ENCODE measurements at places on chromosomes 3 and 15.

DNA sequence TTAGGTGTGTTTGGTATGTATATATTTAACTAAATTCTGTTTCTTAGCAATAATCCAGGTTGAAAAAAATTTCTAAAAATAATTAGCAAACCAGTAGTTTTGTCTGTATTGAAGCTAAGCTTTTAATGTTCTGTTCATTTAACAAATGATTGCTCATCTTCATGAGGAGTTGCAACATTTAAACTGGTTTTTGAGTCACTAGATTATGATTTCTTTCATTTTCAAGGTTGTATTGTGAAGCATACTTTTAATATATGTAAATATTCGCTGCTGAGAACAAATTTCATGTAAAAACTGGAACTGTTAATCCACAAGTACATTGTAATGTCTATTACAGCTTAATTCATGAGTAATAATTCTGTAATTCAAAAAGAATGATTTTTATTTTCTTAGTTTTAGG lies 192.7 kb downstream of the MBNL1 start:
- H3K4me3 ChIP-seq, result no peak overlapping the region
- H3K36me3 ChIP-seq, result peaks cover 27% of the 10 kb centered on the region
- no peak for DNase-seq
- H3K27ac ChIP-seq, result no peak overlapping the region

- DNase-seq, result no peak
- H3K4me3 ChIP-seq, result no peak overlapping the region
- peaks cover 78% of the 10 kb centered on the region for H3K27me3 ChIP-seq
- no peaks in the 10 kb centered on the region for H3K36me3 ChIP-seq
- H3K27ac ChIP-seq, result peak overlapping the region; percentile 29
These were observed 6.8 kb downstream of the ONECUT1 start for GRCh38 chr15:52783191-52783829.

DNA sequence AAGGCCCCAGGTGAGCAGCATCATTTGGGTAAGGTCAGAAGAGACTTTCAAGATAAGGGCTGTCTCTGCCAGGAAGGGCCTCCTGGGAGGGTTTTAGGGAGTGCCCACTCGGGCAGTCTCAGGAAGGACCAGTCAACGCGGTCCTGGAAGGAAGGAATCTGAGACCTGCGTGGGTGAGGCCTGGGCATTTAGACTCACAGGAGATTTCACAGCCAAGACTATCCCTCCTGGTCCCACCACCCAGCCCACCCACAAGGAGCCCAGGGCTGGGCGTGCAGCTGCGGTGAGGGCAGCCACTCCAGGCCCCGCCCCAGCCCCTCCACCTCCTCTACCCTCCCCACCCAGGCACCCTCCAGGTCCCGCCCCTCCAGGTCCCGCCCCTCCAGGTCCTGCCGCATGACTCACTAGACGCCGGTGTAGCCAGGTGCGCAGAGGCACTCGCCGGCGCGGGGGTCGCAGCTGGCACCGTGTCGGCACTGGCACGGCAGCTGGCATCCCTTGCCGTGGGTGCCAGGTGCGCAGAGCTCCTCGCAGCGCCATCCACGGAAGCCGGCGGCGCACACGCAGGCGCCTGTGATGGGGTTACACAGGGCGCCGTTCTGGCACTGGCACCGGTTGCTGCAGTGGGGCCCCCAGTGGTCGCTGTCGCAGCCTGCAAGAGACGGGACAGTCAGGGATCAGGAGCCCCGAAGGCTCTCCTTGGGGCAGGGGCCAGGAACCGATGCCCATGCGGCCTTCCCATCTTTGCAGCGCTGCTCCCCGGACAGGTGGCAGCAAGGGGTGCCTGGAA lies 112.7 kb downstream of the RAB11A start:
- H3K36me3 ChIP-seq, result no peaks in the 10 kb centered on the region
- peaks cover 54% of the 10 kb centered on the region for H3K27me3 ChIP-seq
- H3K4me1 ChIP-seq, result no peaks in the 10 kb centered on the region
- H3K4me3 ChIP-seq, result peak overlapping the region; percentile 26
- no peak overlapping the region for H3K27ac ChIP-seq

GRCh38 chr3:171149526-171150116 lies 123.1 kb upstream of the SLC2A2 start:
- no peaks in the 10 kb centered on the region for H3K27me3 ChIP-seq
- H3K27ac ChIP-seq, result no peak overlapping the region
- H3K36me3 ChIP-seq, result peaks cover 19% of the 10 kb centered on the region
- no peak for DNase-seq
- no peaks in the 10 kb centered on the region for H3K4me1 ChIP-seq
- no peak overlapping the region for H3K4me3 ChIP-seq

GRCh38 chr15:89003865-89004725 lies 84.2 kb upstream of the ABHD2 start:
- H3K4me3 ChIP-seq, result no peak overlapping the region
- H3K27me3 ChIP-seq, result peaks cover 7% of the 10 kb centered on the region
- DNase-seq, result no peak
- H3K27ac ChIP-seq, result no peak overlapping the region

DNA sequence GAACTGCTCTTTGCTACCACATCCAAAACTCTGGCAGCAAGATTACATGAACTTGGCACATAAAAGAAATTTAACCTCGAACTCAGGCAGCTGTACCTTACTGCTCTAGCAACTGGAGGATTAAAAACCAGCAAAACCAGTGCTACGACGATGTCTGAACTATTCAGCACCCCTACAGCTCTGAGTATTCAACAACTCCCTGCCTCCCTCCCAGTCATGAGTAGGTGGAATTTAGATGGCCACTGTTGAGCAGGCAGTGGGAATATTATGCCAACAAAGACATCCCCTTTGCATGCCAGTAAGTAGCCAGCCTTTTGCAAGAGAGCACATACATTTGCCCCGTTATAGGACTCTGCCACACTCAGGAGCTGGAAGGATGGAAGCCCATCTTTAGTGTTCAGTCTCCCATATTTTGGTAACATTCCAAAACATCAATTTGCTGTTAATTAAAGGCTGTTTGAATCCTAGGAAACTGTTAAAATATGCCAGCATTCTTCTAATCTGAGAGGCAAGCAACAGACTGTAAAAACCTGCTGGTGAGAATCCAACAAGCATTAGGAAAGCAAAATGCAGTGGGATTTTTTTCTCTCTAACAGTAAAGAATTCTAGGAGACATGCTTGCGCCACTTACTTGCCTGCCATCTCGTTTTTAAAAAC lies 85.4 kb downstream of the ZNF385D start:
- H3K4me1 ChIP-seq, result no peaks in the 10 kb centered on the region
- no peaks in the 10 kb centered on the region for H3K27me3 ChIP-seq
- H3K27ac ChIP-seq, result no peak overlapping the region
- DNase-seq, result no peak
- H3K36me3 ChIP-seq, result no peaks in the 10 kb centered on the region

- H3K4me1 ChIP-seq, result peaks cover 53% of the 10 kb centered on the region
- peaks cover 21% of the 10 kb centered on the region for H3K36me3 ChIP-seq
- H3K27me3 ChIP-seq, result no peaks in the 10 kb centered on the region
- peak overlapping the region; percentile 27 for H3K27ac ChIP-seq
- H3K4me3 ChIP-seq, result peak overlapping the region; percentile 90
These were observed 3.2 kb downstream of the RAP2B start for GRCh38 chr3:153165261-153165681.

DNA sequence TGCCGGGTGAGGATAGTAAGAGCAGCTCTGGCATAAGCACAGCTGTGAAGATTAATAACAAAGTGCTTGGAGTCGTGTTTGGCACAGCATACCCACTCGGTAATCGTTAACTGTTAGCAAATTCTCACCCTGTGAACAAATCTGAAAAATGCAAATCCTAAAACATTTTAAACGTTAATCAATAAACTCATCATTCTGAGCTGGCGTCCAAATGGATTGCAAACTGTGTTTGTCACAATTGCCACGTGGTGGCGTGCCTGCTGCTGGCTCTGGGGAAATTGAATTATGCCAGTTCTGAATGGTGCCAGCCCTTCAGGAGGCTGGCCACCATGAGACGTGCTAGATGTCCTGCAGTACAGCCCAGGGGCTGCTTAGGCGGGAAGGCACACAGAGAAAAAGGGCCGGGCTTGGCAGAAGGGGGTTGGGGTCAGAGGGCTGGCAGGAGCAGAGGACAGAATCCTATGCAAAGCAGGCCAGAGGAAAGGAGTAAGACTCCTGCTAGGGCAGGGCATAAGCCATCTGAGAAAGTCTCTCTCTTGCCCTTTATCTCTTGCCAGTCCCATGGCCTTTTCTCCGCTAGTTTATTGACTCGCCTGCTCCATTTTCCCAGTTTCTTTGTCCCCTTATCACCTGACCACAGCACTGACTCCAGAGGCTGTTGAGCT lies 22.1 kb upstream of the POLG start:
- no peak overlapping the region for H3K4me3 ChIP-seq
- no peak overlapping the region for H3K27ac ChIP-seq
- peaks cover 10% of the 10 kb centered on the region for H3K4me1 ChIP-seq
- no peak for DNase-seq
- H3K27me3 ChIP-seq, result peaks cover 56% of the 10 kb centered on the region

DNA sequence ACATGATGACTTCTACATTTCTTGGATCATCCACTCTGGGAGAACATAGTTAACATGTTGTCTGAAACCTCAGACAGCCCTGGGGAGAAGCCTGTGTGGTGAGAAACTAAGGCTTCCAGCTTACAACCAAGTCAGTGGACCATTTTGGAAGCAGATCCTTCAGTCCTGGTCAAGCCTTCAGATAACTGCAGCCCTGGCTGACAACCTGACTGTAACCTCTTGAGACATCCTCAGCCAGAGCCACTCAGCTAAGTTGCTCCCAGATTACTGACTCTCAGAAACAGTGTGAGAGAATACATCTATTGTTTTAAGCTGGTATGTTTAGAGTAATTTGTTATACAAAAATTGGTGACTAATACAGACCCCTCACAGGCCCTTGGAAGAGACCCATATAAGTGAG lies 50.9 kb upstream of the KPNA4 start:
- H3K36me3 ChIP-seq, result no peaks in the 10 kb centered on the region
- H3K4me3 ChIP-seq, result no peak overlapping the region
- no peaks in the 10 kb centered on the region for H3K4me1 ChIP-seq
- no peak overlapping the region for H3K27ac ChIP-seq
- H3K27me3 ChIP-seq, result peaks cover 20% of the 10 kb centered on the region

GRCh38 chr15:68725736-68726135 lies 95.0 kb downstream of the ANP32A start:
- H3K4me1 ChIP-seq, result no peaks in the 10 kb centered on the region
- peaks cover 6% of the 10 kb centered on the region for H3K27me3 ChIP-seq
- H3K36me3 ChIP-seq, result no peaks in the 10 kb centered on the region
- no peak overlapping the region for H3K4me3 ChIP-seq

DNA sequence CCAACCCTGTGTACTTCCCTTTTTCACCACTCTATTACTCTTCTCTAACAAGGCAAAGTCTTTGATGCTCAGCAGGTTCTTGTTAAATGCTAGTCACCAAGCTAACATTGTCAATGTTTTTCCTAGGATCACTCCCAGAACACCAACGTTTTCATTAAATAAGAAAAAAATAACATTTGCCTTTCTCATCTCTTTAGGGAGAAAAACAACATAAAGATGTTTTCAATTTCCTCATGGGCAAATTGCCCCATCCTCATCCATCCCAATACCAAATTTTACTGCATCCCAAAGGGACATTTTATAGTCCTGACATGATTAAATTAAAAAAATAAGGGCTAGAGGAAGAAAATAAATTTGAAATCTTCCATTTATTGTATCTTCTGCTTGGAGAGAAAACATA lies 106.5 kb downstream of the SUCNR1 start:
- H3K4me1 ChIP-seq, result peaks cover 4% of the 10 kb centered on the region
- DNase-seq, result no peak
- no peak overlapping the region for H3K4me3 ChIP-seq
- H3K36me3 ChIP-seq, result no peaks in the 10 kb centered on the region

DNA sequence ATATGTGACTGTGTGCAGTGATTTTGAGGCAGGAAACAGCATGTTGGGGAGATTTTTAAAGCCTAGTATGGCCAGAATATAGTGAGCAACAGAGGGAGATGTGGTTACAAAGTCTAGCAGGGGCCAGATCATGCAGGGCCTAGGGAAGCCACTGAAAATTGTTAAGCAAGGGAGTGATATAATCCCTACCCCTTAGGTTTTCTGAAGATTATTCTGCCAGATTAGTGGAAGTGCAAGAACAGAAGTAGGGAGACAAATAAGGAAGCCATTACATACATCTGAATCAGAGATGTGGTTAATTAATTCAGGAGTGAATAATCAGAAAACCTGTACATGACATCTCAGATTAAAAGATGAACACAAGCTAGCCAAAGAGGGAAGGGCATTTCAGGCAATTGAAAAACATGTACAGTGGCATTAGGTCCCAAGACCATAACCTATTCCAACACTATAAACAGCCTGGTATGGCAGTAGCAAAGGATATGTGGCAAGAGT lies 54.8 kb downstream of the MSL2 start:
- no peak for DNase-seq
- H3K4me1 ChIP-seq, result peaks cover 12% of the 10 kb centered on the region
- no peaks in the 10 kb centered on the region for H3K27me3 ChIP-seq
- no peak overlapping the region for H3K4me3 ChIP-seq
- H3K27ac ChIP-seq, result no peak overlapping the region

DNA sequence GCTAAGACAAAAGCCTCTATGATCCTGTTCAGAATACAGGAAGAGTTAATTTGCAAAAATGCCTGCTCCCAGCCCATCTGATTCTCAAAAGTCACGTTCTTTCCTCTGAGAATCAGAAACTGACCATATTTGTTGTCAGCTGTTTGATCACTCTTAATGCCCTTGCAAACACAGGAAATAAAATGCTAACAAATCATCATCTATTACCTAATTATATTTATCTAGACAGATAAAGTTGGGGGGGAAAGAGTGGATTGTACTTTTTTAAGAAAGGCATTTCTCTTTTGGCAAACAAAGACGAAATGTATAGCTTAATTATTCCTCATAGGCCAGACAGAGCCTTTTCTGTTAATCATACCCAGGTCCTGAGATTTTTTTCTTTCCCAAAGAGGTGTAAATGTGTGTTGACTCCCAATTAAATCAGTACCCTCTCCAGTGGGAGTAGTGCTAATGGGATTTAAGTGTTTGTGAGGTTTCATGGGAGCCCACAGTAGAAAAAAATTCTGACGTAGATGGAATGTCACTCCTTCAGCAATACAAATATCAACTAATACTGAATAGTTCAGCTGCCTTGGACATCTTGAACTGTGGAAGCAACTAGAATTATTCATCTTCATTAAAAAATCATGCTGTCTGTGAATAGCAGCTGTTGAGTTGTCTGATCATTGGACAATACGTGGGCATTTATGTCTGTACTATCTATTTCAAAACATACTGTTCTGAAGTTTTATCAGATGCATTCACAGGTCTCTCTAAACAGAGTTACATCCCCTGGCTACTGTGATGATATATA lies 22.5 kb upstream of the BNIP2 start:
- peaks cover 4% of the 10 kb centered on the region for H3K27me3 ChIP-seq
- H3K27ac ChIP-seq, result no peak overlapping the region
- no peaks in the 10 kb centered on the region for H3K4me1 ChIP-seq

Measured in activated T-helper 1 cell treated with anti-CD3 and anti-CD28 coated beads, Interleukin-12 subunit alpha, Interleukin-12 subunit beta, Interleukin-2, Interleukin-4 antibody, amounts not matched to agents 30 ng/mL and 10 ng/mL and 1 ng/mL, durations not matched to agents 14 hours and 24 hours and 36 hours (primary cell).